Glutamatergic neuron (in vitro differentiated cells): ENCODE measurements at places on chromosomes 3 and 15. TPM values are rescaled to one million over a fixed set of nuclear protein-coding genes. Genes with fewer than 3 reads are reported as not detected.

The LDHAL6B gene
- total RNA-seq, result not detected

The TARS3 gene
- total RNA-seq, result 40.1 TPM

The ALDH1L1 gene
- total RNA-seq, result not detected

The CLSTN2 gene
- 3.1 TPM for total RNA-seq

The CDC25A gene
- total RNA-seq, result 11.8 TPM

The CP gene
- total RNA-seq, result not detected

The SPSB4 gene
- 98.4 TPM for total RNA-seq

The TRPC1 gene
- 23.2 TPM for total RNA-seq

The RAB43 gene
- 2.3 TPM for total RNA-seq

The TIMP4 gene
- total RNA-seq, result not detected

The HTR3E gene
- not detected for total RNA-seq

GRCh38 chr3:71504250-71505036, 79.1 kb downstream of the FOXP1 start:
- H3K4me3 ChIP-seq, result no peak overlapping the region
- no peak overlapping the region for H3K27ac ChIP-seq
- no peaks in the 10 kb centered on the region for H3K36me3 ChIP-seq
- peaks cover 6% of the 10 kb centered on the region for H3K4me1 ChIP-seq
- no peaks in the 10 kb centered on the region for H3K27me3 ChIP-seq

- H3K36me3 ChIP-seq, result no peaks in the 10 kb centered on the region
- H3K27ac ChIP-seq, result no peak overlapping the region
- no peak for DNase-seq
- H3K4me1 ChIP-seq, result peaks cover 13% of the 10 kb centered on the region
- peaks cover 16% of the 10 kb centered on the region for H3K27me3 ChIP-seq
Measured at GRCh38 chr15:73373221-73373620, 4.5 kb upstream of the HCN4 start.

- no peak overlapping the region for H3K27ac ChIP-seq
- no peaks in the 10 kb centered on the region for H3K4me1 ChIP-seq
- no peaks in the 10 kb centered on the region for H3K36me3 ChIP-seq
- DNase-seq, result no peak
Measured at GRCh38 chr3:132549890-132550578, 47.0 kb upstream of the ACKR4 start.

DNA sequence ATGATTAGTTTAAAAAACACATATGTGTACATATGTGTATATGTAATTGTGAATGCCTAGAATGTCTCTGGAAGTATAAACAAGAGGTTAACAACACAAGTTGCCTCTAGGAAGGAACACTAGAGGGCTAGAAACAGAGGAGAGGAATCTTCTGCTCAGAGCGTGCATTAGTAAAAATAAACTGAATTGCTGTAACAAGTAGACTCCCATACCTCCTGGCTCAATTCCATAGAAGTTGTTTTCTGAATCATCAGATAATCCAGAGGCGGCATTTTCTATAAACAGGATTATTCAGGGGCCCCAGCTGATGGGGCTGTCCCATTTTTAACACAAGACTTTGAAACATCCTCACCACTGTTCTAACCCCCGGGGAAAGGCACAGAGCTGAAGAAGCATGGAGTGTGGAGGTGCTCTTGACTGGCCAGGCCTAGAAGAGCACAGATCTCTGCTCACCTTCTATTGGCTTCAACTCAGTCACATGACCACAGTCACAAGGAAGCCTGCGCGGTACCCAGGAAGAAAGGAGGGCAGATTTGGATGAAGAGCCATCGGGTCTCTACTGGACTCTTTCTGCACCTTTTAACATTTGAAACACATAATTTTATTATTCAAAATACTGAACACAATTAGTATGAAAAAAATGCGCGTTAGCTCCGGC, 145.7 kb downstream of the TLE3 start:
- no peak overlapping the region for H3K27ac ChIP-seq
- no peak for DNase-seq
- H3K4me1 ChIP-seq, result peaks cover 3% of the 10 kb centered on the region
- H3K36me3 ChIP-seq, result no peaks in the 10 kb centered on the region
- H3K27me3 ChIP-seq, result no peaks in the 10 kb centered on the region
- no peak overlapping the region for H3K4me3 ChIP-seq

DNA sequence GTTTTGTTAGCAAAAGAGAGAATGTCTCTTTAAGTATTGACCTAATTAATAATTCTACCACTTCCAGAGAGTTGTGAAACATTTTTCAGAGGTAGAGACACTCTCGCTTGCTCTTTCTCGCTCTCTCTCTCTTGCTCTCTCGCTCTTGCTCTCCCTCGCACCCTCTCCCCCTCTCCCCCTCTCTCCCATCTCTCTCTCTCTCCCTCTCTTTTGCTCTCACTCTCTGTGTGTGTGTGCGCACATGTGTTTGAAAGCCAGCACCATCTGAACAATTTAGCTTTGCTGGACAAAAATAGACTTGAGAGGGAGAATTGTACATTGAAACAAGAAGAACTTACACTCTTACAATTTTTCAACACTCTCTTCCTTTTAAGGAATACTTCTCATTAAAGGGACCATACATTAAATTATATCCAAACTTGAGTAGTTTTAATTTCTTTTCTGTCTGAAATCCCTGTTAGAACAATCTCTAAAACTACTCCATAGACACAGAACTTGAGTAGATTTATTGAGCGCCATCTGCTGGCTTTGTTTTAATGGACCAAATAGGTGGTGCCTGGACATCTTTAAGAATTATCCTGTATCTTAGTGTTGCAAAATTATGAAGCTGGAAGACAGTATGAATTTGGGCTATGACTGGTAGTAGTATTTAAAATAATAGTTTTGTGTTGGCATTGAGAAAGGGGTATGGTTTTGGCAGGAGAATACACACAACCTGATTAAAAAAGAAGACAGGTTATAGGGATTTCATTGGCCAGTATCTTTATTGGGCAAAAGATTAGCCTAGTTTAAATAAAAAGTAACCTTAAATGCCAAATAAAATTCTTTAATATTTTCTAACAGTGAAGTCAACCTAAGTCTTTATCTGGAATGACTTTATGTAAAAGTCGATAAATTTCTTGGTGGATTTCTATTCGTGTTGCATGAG, 124.6 kb downstream of the AKAP13 start:
- no peak for DNase-seq
- H3K4me3 ChIP-seq, result peak overlapping the region; percentile 65
- H3K27me3 ChIP-seq, result peaks cover 8% of the 10 kb centered on the region
- H3K27ac ChIP-seq, result peak overlapping the region; percentile 72
- no peaks in the 10 kb centered on the region for H3K36me3 ChIP-seq

DNA sequence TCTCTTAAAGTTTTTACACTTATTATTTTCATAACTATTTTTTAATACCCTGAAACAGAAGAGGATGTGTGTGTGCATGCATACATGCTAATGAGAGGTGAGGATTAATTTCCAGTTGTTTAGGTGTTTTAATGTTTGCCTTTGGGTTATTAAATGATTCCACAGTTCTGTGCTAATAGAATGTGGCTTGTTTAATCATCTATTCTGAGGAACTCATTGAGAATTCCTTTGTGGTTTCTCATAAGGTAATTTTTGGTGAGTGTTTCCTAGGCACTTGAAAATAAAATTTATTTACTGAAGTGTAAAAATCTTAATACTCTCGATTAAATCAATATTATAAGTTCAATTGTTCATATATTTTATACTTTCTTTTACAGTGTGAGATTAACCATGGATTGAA, 38.0 kb downstream of the STAC start:
- H3K4me3 ChIP-seq, result no peak overlapping the region
- H3K4me1 ChIP-seq, result no peaks in the 10 kb centered on the region
- H3K36me3 ChIP-seq, result peaks cover 5% of the 10 kb centered on the region

- H3K36me3 ChIP-seq, result no peaks in the 10 kb centered on the region
- DNase-seq, result no peak
- H3K4me1 ChIP-seq, result peaks cover 8% of the 10 kb centered on the region
Measured at GRCh38 chr3:58429657-58430056, 4.0 kb downstream of the PDHB start.

- no peak for DNase-seq
- peaks cover 44% of the 10 kb centered on the region for H3K4me1 ChIP-seq
- H3K27me3 ChIP-seq, result peaks cover 8% of the 10 kb centered on the region
- no peak overlapping the region for H3K27ac ChIP-seq
- no peak overlapping the region for H3K4me3 ChIP-seq
Measured at GRCh38 chr3:16373341-16373946, 108.4 kb downstream of the OXNAD1 start.

GRCh38 chr3:50242851-50243542, 7.0 kb downstream of the GNAI2 start:
- DNase-seq, result no peak
- no peaks in the 10 kb centered on the region for H3K36me3 ChIP-seq
- peaks cover 16% of the 10 kb centered on the region for H3K27me3 ChIP-seq
- H3K27ac ChIP-seq, result peak overlapping the region; percentile 88
- H3K4me1 ChIP-seq, result peaks cover 56% of the 10 kb centered on the region
- H3K4me3 ChIP-seq, result peak overlapping the region; percentile 59

DNA sequence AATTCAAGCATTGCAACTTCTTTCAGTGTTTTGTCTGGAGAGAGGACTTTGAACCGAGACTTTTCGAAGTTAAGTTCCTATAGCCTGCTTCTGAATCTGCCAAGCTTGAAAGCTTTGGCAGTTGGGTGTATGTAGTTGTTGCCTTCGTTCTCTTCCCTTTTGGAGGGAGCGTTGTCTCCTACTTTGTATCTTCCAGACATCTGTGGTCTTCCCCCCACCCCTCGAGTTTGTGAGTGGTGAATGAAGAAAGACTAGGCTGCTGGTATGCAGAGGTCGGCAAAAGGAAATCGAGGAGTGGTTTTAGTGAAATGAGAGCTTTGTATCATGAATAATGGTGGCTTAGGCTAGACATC, 1.3 kb downstream of the CTNNB1 start:
- peak overlapping the region; percentile 99 for H3K4me3 ChIP-seq
- no peaks in the 10 kb centered on the region for H3K36me3 ChIP-seq

DNA sequence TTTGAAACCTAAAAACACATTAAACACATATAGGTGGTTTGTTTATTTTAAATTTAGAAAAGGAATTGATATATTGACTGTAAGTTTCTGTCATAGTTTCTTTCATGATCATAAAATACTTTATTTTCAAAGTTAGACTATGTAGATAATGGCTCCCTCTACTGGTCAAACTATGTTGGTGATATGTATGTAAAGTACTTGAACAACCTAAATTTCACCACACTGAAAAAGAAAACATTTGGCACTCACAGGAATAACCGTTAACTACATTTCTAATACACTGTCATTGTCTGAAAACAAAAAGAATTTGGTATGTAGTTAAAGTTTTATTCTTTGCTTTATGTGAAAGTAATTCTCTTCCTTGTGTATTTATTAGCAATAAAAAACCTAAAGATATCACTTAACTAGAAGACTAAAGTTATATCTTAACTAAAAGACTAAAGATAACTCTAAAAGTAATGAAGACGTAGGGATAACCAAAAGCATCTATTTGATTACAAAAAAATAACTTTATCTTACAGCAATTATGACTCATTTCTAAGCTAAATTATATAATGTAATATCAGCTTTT, 427.5 kb downstream of the VGLL3 start:
- H3K4me1 ChIP-seq, result peaks cover 18% of the 10 kb centered on the region
- DNase-seq, result no peak
- no peak overlapping the region for H3K27ac ChIP-seq
- peaks cover 3% of the 10 kb centered on the region for H3K27me3 ChIP-seq
- H3K4me3 ChIP-seq, result no peak overlapping the region

GRCh38 chr15:96790004-96790403, 459.5 kb downstream of the NR2F2 start:
- no peak overlapping the region for H3K27ac ChIP-seq
- H3K4me3 ChIP-seq, result no peak overlapping the region
- no peak for DNase-seq
- no peaks in the 10 kb centered on the region for H3K36me3 ChIP-seq

DNA sequence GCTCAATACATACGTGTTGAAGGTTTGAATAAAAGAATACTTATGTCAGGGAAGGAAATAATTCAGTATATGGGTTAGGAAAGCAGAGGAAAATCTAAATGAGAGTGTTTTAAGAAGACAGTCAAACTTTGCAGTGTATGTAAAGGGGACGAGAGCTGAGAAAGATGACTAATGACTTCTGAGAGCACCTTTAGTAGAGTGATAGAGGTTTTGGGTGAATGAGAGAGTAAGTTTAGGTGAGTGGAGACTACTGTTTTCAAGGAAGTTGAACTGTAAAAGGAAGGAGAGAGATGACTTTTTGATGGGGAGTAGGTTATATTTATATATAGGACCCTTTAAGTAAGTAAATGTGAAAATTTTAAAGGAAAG, 9.4 kb downstream of the TBC1D23 start:
- H3K36me3 ChIP-seq, result no peaks in the 10 kb centered on the region
- H3K27me3 ChIP-seq, result peaks cover 3% of the 10 kb centered on the region
- peak overlapping the region; percentile 9 for H3K4me3 ChIP-seq
- H3K27ac ChIP-seq, result no peak overlapping the region

- H3K27me3 ChIP-seq, result peaks cover 2% of the 10 kb centered on the region
- DNase-seq, result no peak
- peaks cover 45% of the 10 kb centered on the region for H3K4me1 ChIP-seq
- no peak overlapping the region for H3K4me3 ChIP-seq
Measured at GRCh38 chr3:192923731-192924130, 6.1 kb upstream of the MB21D2 start.

- no peaks in the 10 kb centered on the region for H3K4me1 ChIP-seq
- no peak for DNase-seq
- H3K4me3 ChIP-seq, result no peak overlapping the region
- peaks cover 4% of the 10 kb centered on the region for H3K36me3 ChIP-seq
- no peaks in the 10 kb centered on the region for H3K27me3 ChIP-seq
- no peak overlapping the region for H3K27ac ChIP-seq
Measured at GRCh38 chr3:119140466-119140865, 5.5 kb upstream of the TEX55 start.

GRCh38 chr3:56308471-56308870, 159.8 kb downstream of the ERC2 start:
- DNase-seq, result no peak
- peaks cover 2% of the 10 kb centered on the region for H3K27me3 ChIP-seq
- no peaks in the 10 kb centered on the region for H3K36me3 ChIP-seq
- no peak overlapping the region for H3K27ac ChIP-seq
- H3K4me1 ChIP-seq, result no peaks in the 10 kb centered on the region
- H3K4me3 ChIP-seq, result no peak overlapping the region

- DNase-seq, result no peak
- H3K36me3 ChIP-seq, result no peaks in the 10 kb centered on the region
- no peak overlapping the region for H3K27ac ChIP-seq
Measured at GRCh38 chr3:53080612-53081205, 34.8 kb upstream of the SFMBT1 start.

DNA sequence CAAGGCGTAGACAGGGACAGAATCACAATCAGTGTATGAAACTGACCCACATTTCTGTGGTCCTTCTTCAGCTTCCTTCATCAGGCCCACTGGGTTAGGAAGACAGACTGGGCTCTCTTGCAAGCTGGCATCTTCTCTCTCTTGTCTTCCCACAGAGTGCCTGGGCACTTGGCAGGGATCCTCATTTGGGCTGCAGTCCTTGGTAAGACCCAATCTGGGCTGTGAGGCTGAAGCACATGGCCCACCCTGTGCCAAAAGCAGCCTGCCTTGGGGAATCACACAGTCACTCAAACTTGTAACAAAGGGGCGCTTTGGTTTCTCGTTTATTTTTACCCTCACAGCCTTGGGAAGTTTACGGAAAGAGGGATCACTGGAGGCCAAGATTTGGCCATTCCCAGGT, 8.2 kb upstream of the EPHB3 start:
- no peaks in the 10 kb centered on the region for H3K4me1 ChIP-seq
- H3K4me3 ChIP-seq, result no peak overlapping the region
- H3K27ac ChIP-seq, result no peak overlapping the region
- no peaks in the 10 kb centered on the region for H3K36me3 ChIP-seq
- no peak for DNase-seq

GRCh38 chr3:58214484-58215316, 3.9 kb upstream of the DNASE1L3 start:
- DNase-seq, result no peak
- H3K36me3 ChIP-seq, result no peaks in the 10 kb centered on the region
- peak overlapping the region; percentile 26 for H3K4me3 ChIP-seq

- DNase-seq, result peak; percentile 34
- H3K27me3 ChIP-seq, result peaks cover 4% of the 10 kb centered on the region
- H3K27ac ChIP-seq, result peak overlapping the region; percentile 89
- H3K4me3 ChIP-seq, result peak overlapping the region; percentile 63
- peaks cover 40% of the 10 kb centered on the region for H3K4me1 ChIP-seq
Measured at GRCh38 chr15:23566071-23566554, 639 bp downstream of the MKRN3 start.
